ENCODE measurements at places on chromosomes 2 and 18.

- no peak for DNase-seq
These were observed 22.6 kb downstream of the GREB1L start for GRCh38 chr18:21264651-21265050.

GRCh38 chr18:62933261-62933887 is 218.0 kb downstream of the PHLPP1 start:
- no peak for DNase-seq

DNA sequence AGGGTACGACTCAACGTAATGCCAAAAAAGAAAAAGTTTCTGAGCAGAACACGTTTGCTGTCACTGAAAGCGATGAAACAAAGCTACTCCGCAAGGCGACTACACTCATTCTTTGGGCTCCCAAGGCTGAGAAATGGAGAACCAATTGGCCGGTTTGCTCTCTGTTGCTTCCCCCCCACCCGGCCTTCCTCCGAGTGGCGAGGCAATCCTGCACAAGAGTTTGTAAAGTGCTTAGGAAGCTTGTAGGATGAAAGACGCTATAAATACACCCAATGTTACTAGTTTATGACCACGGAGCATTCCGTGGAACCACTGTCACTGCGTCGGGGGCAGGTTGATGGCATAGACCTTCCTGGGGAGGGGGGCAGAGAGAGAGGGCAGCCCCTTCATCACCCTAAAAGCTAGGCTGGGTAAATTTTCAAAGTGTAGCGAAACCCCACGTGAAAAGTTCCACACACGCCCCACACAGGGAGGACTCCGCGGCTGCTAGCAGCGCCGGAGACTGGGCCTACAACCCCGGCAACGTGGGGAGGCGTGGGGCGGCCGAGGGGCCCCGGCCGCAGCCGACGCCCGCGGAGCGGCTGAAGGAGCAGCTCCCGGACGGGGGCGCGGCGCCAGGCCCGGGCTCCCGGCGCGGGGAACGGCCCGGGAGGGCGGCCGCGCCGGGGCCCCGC is 915 bp downstream of the CUL3 start:
- DNase-seq, result peak; percentile 12

- no peak for DNase-seq
These were observed 123.9 kb downstream of the TMEM17 start for GRCh38 chr2:62382122-62382521.

GRCh38 chr2:206790311-206790935 is 25.0 kb downstream of the FASTKD2 start:
- DNase-seq, result no peak

DNA sequence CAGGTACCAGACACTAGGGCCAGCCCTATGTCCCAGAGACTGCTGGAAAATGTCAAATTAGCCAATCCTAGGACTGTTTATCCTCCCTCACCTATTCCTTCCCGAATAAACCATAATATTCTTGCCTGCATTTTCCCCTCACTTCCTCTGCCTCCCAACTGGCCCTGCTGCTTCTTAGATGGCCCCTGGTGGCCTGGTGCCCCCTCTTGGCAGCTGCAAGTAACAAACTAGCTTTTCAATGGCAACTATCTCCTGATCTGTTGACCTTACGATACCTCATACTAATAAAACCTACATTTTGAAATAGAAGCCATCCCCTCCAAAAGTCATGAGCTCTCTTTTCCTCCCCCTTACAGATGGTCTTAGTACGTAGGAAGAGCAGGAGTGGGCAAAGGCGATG is 132.0 kb downstream of the ALPK2 start:
- DNase-seq, result no peak

DNA sequence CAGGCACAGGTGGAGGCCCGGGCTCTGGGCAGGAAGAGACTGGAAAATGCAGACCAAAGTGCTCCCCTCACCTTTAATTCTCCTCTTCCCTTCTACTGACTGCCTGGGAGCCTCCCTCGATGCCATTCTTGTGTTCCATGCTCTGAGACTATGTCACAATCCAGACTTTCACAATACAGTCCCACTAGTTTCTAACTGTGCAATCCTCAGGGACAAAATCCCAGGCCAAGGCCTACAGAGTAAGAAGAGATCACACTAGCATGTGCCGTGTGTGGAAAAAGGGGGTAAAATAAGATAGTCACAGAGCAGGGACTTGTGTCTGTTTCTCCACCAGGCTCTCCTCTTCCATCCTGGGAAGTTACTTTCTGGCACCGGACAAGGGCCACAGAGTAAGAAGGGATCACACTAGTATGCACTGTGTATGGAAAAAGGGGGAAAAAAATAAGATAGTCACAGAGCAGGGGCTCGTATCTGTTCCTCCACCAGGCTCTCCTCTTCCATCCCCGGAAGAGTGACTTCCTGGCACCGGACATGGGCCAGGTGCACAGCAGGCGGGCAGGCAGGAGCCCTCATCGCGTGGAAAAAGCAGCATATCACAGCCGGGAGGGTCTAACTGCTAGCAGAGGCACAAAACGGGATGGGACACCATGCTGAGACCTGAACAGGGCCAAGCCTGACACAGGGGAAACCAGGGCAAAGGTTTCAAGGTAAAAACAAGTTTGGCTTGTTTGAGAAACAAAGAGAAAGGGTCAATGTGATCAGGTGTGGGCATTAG is 9.6 kb downstream of the CYB5A start:
- DNase-seq, result no peak

DNA sequence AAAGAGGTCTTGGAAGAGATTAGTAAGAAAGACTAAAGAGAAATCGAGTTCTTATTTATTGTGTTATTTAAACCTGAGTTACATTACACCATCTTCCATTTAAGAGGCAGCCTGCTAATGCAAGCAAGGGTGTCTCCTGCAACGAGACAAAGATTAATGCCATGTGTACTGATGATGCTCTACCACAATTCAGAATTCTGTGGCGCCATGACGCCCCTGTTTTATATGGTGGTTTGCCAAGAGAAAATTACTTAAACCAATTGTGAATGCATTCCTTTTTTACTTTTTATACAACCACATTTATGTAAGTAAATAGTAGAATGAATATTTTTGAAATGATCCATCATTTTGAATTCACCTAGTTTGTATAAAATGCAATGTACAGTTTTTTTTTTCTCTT is 356.1 kb upstream of the ZEB2 start:
- no peak for DNase-seq

GRCh38 chr2:162926501-162926900 is 87.9 kb upstream of the KCNH7 start:
- DNase-seq, result no peak

Data from hippocampal formation (tissue), 2 donors.